Daoy (cell line): ENCODE measurements at places on chromosomes 6 and 20.

- DNase-seq: no peak
Observed at GRCh38 chr6:40390144-40390800, 196.9 kb downstream of the LRFN2 start.

GRCh38 chr6:169786349-169786748 is 34.9 kb downstream of the ERMARD start:
- DNase-seq: no peak

GRCh38 chr20:46468508-46468907 is 44.9 kb downstream of the ZNF334 start:
- DNase-seq: no peak

- no peak for DNase-seq
Observed at GRCh38 chr20:63782521-63782971, 43.0 kb downstream of the SLC2A4RG start.

GRCh38 chr20:61631751-61632150 is 379.7 kb downstream of the CDH4 start:
- DNase-seq: no peak

- DNase-seq: no peak
Observed at GRCh38 chr6:7761051-7761450, 35.2 kb downstream of the BMP6 start.

DNA sequence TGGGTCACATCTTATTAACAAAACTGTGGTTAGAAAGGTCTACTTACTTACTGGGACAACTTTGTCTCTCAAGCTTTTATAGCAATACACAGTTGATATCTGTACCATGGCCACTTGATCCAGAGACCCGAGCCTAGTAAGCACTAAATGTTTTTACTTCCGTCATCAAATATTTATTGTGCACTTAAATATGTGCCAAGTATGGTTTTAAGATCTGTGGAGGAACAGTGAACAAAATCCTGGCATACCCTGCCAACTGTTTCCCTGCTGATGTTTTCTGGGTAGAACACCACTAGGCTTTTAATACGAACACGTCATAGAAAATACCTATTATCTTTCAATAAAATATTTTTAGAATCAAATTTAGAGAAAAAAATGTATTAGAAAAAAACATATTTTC is 574.8 kb downstream of the HACE1 start:
- DNase-seq: no peak

- DNase-seq: no peak
Observed at GRCh38 chr6:139800837-139801236, 426.4 kb upstream of the CITED2 start.

GRCh38 chr20:278607-279571 is 11.7 kb downstream of the C20orf96 start:
- DNase-seq: no peak
